Activated CD8-positive, alpha-beta memory T cell treated with anti-CD3 and anti-CD28 coated beads for 4 hours (primary cell): ENCODE measurements at places on chromosomes 1 and 21.

GRCh38 chr1:182698971-182699370 lies 14.6 kb upstream of the RGS8 start:
- no peak for DNase-seq

- no peak for DNase-seq
Measured at GRCh38 chr21:41867313-41867712, 11.8 kb downstream of the PRDM15 start.

DNA sequence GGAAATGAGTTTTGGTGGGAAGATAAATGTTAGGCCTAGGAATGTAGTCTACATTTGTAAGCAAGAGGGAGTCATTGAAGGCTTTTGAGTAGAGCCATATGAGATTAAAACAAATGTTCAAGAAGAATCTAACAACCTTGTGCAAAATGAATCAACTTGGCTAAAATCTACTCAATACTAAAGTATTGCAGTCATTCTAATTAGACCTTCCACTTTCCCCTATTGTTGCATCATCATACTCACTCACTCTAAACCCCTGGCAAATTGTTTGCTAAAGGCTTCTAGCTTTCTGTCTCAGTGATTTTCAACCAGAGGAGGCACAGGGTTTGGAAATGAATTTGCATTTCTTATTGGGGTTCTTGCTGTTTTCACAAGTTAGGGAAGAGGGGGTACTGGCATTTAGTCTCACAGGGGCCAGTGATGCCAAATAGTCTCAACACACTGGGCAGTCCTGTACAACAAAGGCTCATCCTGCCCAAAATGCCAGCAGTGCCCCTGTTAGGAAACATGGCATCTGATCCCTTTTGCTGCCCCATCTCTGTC lies 85.3 kb downstream of the SEC16B start:
- DNase-seq, result no peak

- no peak for DNase-seq
Measured at GRCh38 chr1:234372011-234372757, 1.1 kb upstream of the COA6 start.

DNA sequence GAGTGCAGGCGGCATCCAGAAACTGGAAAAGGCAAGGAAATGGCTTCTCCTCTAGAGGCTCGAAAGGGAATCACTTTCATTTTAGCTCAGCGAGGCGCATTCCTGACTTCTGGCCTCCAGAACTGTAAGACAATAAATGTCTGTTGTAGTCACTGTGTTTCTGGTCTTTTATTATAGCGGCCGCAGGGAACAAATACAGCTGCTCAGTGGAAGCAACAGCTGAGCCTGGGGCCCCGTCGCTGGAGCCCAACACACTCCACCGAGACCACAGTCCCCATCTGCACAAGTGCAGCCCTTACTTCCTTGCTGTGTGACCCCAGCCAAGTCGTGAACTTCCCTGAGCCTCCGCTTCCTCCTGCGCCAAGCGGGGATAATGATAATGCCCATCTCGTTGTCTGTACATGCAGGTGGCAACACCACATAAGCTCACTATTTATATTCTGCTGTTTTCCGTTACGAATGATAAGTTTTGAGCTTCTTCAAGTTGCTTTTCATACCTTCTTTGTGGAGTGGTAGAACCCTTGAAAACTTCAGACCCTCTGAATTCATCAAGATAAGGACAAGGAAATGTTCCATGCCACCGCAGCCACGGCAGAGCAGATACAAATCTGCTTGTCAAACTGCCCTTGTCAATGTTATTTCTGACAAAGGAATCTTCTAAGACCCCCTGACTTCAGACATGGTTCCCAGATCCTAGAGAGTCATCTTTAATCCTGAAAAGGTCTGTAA lies 3.2 kb upstream of the LAPTM5 start:
- no peak for DNase-seq

GRCh38 chr21:27250366-27250765 lies 283.5 kb upstream of the ADAMTS5 start:
- DNase-seq, result no peak

- no peak for DNase-seq
Measured at GRCh38 chr1:12578860-12579422, 39.1 kb downstream of the DHRS3 start.
